Tibial nerve (tissue), 4 donors: ENCODE measurements at places on chromosomes 12 and 14.

- no peak for DNase-seq
Observed at GRCh38 chr12:19945559-19946435, 422.5 kb upstream of the PDE3A start.

GRCh38 chr14:63709589-63709988, 18.3 kb downstream of the SGPP1 start:
- DNase-seq, result no peak

- no peak for DNase-seq
Observed at GRCh38 chr12:93300611-93301021, 77.1 kb upstream of the NUDT4 start.

GRCh38 chr12:108516511-108517275, 1.6 kb downstream of the FICD start:
- DNase-seq, result no peak

- DNase-seq, result no peak
Observed at GRCh38 chr12:7877420-7877819, 4.7 kb upstream of the SLC2A14 start.

- no peak for DNase-seq
Observed at GRCh38 chr12:132954471-132955048, 1.5 kb downstream of the ZNF605 start.

GRCh38 chr12:122079532-122080081, 1.1 kb downstream of the MLXIP start:
- DNase-seq, result no peak

GRCh38 chr12:47767216-47767724, 5.8 kb upstream of the SLC48A1 start:
- DNase-seq, result no peak

DNA sequence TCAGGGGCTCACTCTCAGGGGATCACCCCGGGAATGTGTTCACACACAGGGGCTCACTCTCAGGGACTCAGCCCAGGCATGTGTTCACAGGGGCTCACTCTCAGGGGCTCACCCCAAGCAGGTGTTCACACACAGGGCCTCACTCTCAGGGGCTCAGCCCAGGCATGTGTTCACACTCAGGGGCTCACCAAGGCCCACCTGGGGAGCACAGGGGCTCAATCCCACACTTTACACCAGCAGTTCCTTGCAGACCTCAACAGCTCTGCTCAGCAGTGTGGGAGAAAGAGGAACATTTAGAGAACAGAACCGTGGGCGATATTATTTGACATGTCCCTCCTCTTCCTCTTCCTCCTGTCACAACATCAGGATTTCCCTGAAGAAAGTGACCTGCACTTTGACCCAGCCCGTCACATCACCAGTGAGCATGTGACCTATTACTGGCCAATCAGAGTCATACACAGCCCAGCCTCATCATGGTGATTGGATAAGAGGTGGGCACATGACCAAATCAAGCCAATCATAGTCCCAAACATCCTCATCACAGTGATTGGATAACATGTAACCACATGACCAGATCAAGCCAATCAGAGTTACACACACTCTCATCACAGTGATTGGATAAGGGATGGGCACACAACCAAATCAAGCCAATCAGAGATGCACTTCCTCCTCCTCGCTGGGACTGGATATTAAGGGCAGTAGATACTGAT, 359.4 kb upstream of the SFSWAP start:
- DNase-seq, result no peak

GRCh38 chr12:12266389-12266872, 413 bp downstream of the LRP6 start:
- DNase-seq, result peak; percentile 19

DNA sequence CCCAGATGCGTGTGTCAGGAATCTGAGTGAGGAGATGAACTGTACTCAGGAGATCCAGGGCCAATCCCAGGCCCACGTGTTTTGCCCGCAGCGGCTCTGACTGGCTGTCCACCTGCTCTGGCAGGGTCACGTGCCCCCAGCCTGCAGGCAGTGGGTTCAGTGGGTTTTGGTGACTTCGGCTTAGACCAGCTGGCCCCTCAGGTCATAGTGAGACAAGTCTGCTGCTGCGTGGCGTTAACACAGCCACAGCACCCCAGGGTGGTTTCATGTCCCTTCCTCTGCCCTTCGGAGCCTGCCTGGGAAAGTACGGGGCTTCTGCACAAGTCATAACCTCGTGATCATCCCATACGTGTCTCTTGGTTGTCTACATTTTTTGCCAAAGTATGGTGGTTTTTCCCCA, 2.6 kb downstream of the FBRSL1 start:
- no peak for DNase-seq

DNA sequence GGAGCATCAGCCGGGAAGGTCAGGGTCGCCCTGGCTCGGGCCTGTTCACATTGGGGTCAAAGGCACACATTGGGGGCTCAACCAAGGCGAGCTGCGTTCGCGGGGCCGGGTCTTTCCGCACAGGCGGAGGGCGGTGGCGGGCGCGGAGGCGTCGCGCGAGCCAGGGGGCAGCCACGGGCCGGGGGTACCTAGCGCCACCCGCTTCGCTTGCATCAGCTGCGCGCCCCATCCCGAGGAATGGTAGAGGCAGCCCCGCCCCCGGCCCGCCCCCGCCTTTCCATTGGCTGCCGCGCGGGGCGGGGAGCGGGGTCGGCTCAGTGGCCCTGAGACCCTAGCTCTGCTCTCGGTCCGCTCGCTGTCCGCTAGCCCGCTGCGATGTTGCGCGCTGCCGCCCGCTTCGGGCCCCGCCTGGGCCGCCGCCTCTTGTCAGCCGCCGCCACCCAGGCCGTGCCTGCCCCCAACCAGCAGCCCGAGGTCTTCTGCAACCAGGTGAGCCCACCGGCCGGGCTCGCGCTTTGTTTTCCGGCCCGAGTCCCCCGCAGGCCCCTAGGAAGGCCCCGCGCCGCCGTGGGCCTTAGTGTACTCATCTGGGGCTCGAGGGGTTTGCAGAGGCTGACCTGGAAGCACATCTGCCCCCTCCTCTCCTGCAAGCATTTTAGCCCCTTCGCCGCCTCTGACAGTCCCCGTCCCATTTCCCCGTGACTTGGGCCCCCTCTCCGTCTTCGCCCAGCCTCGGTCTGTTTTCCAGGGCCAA, at the start of gene ALDH2:
ALDH2 (plus strand) TSS at position 326 of the 754 bp plus-strand sequence; CDS start at position 376, 50 bp downstream.
- DNase-seq, result peak; percentile 74

GRCh38 chr14:69769623-69770022, 2.7 kb downstream of the SRSF5 start:
- DNase-seq, result no peak

DNA sequence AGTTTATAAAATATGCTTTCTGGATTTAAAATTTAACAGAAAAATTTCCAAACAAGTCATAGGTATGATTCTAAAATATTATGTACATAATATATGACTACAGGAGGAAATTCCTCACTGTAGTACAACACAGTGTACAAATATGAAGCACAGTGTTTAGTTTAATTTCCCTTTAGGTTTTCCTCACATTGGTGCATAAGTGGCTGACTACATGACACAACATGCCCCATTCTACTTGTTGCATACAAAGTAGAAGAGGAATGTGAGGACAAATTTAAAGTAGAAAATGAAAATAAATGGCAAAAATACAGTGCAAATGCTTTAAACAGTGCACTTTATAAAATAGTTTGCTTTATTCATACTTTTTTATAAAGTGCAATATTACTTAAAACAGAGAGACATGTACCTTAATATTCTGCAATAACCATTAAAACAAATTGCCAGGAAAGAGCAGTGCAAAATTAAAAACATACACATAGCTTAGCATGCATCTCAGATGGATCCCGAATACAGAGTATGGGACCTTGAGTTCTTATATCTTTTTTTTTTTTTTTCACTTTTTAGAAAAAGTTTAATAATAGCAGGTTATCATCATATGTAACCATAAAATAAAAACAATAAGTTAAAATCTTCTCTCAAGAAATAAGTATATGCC, 54.8 kb upstream of the TTC7B start:
- no peak for DNase-seq

DNA sequence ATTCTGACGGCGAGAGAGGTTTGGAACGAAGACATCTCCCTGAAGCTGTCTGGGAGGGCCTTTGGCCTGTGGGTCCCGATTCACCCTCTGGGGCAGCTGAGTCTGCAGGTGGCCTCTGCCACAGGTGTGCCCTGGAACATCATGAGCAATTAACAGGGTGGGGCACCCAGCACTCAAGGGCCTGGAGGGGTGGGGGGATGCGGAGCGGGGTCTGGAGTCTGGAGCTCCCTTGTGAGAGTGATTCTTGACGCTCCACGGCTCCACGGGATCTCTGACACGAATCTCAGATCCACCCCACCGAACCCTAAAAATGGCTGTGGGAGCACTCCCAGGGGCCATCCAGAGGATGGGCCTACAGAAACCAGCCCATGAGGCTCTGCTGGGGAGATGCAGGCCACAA, 8.3 kb downstream of the ITPK1 start:
- DNase-seq, result no peak

GRCh38 chr14:104778694-104779331, 16.7 kb downstream of the AKT1 start:
- DNase-seq, result no peak

DNA sequence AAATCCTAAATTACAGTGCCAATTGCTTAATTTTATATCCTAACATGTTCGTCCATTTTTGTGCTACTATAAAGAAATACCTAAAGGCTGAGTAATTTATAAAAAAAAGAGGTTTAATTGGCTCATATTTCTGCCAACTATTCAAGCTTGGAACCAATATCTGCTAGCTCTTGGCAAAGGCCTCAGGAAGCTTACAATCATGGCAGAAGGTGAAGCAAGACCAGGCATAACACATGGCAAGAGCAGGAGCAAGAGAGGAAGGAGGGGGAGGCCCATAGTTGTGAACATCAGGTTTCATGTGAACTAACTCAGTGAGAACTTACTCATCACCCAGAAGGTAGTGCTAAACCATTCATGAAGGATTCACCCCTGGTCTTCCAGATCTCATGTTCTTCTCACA, 494.3 kb downstream of the CCER1 start:
- DNase-seq, result no peak

- DNase-seq, result no peak
Observed at GRCh38 chr12:6539314-6539682, 5.0 kb downstream of the GAPDH start.
